Aorta (tissue), 5 donors: ENCODE measurements at places on chromosomes 1 and 21. TPM values are rescaled to one million over a fixed set of nuclear protein-coding genes. Genes with fewer than 3 reads are reported as not detected.
A peak's percentile ranks its signal among the peaks of the same experiment; 100 is the strongest.

- DNase-seq: no peak
- no peaks in the 10 kb centered on the region for H3K36me3 ChIP-seq
- no peaks in the 10 kb centered on the region for H3K4me1 ChIP-seq
- no peak overlapping the region for H3K4me3 ChIP-seq
Measured at GRCh38 chr1:99472893-99473292, 173.0 kb upstream of the PALMD start.

DNA sequence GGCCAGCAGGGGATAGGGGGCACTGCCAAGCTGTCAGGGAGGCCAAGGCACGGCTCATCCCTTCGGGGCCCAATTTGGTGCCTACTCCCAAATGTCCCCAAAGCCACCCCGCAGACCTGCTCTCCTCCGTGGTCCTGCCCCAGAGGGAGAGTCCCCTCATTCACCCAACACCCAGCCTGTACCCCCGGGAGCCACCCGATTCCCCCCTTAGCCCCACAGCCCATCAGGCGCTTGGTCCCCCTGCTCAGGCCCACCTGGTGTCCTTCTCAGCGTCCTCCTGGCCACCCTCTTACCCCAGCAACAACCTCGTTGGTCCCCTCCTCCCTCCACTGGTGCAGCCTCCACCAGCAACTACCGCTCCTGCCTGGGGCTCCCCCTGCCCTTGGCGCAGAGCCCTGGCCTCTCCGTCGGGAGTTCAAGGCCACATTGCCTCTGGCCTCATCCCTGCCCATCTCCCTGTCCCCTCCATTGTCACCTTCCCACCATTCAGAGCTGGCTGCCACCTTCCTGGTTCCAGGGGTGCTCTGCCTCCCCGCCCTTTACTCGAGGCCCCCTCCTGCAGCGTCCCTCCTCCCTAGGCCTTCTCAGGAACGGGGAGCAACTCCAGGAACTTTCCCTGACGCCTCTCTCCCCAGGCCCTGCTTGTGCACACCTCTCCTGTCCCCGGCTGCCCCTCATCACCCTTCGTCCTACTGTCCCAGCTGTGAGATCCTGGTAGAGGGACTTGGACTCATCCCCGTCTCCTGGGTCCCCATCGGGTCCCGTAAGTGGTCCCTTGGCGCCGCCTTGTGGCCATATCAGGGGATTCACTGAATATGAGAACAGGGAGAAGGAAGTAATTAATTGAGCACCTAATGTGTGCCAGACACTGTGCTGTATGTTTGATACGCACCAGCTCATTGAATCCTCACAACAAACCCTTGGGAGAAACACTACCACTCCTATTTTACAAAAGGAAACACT is 73.9 kb downstream of the RAP1GAP start:
- DNase-seq: peak; percentile 88
- H3K4me1 ChIP-seq: no peaks in the 10 kb centered on the region
- no peak overlapping the region for H3K27ac ChIP-seq
- no peaks in the 10 kb centered on the region for H3K27me3 ChIP-seq
- H3K36me3 ChIP-seq: no peaks in the 10 kb centered on the region

DNA sequence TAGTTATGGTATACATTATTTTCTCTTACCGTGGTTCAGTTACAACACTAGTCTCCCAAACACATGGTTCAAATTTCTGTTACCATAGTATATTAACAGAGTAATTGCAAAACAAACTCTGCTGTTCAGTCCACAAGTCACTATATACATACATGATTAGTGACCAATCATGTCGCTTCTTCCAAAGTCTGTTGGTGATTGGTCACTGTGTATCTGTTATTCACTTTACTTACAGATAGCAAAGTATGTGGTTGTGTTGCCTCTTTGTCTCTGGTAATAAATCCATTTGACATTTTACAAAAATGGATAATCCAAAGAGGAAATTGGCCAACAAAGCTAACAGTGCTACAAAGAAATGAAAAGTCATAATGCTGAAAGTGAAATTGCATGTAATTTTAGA is 107.2 kb downstream of the RABGAP1L start:
- H3K27ac ChIP-seq: no peak overlapping the region
- H3K27me3 ChIP-seq: no peaks in the 10 kb centered on the region
- DNase-seq: no peak

DNA sequence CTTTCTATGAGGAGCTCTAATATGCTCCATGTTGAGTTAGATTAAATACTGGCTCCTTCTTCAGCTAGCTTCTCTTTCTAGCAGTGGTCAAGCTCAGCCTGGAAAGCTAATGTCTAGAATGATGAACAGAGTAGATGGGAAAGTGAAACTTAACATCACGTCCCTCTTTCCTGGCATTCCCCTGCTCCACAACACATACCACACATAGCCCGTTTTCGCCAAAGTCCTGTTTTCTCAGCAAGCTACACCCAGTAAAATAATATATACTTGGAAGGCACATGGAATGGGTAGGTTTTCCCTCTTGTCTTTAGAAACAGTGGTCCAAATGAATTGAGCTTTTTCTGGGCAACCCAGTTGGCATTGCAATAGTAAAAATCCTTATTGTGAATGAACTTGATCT is 3.8 kb downstream of the KRTAP27-1 start:
- no peak overlapping the region for H3K27ac ChIP-seq
- H3K4me1 ChIP-seq: no peaks in the 10 kb centered on the region
- H3K36me3 ChIP-seq: no peaks in the 10 kb centered on the region

DNA sequence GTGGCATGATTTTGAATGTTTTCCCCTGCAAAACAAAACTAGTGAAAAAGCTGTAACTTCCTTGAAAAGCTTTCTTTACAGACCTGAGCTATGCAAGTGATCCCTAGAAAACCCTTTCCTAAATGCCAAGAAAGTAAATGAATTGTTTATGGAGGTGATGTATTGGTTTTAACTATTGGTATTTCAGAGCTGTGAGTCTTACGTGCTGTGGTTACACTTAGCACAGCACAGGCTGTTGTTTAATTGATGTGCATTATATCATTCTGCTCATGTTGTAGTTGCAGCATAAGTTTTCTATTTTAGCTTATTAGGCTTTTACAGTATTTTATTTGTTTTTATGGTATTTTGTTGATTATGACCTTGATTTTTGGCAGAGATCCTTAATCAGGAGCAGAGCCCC is 74.1 kb upstream of the DYNLT5 start:
- no peaks in the 10 kb centered on the region for H3K27me3 ChIP-seq
- no peaks in the 10 kb centered on the region for H3K36me3 ChIP-seq
- H3K4me3 ChIP-seq: no peak overlapping the region
- H3K27ac ChIP-seq: no peak overlapping the region
- no peak for DNase-seq

- H3K27me3 ChIP-seq: no peaks in the 10 kb centered on the region
- H3K27ac ChIP-seq: peak overlapping the region; percentile 12
- H3K4me1 ChIP-seq: no peaks in the 10 kb centered on the region
- H3K36me3 ChIP-seq: no peaks in the 10 kb centered on the region
- H3K4me3 ChIP-seq: peak overlapping the region; percentile 75
- peak; percentile 83 for DNase-seq
Measured at GRCh38 chr1:45205011-45205909, 1.1 kb downstream of the ZSWIM5 start.

DNA sequence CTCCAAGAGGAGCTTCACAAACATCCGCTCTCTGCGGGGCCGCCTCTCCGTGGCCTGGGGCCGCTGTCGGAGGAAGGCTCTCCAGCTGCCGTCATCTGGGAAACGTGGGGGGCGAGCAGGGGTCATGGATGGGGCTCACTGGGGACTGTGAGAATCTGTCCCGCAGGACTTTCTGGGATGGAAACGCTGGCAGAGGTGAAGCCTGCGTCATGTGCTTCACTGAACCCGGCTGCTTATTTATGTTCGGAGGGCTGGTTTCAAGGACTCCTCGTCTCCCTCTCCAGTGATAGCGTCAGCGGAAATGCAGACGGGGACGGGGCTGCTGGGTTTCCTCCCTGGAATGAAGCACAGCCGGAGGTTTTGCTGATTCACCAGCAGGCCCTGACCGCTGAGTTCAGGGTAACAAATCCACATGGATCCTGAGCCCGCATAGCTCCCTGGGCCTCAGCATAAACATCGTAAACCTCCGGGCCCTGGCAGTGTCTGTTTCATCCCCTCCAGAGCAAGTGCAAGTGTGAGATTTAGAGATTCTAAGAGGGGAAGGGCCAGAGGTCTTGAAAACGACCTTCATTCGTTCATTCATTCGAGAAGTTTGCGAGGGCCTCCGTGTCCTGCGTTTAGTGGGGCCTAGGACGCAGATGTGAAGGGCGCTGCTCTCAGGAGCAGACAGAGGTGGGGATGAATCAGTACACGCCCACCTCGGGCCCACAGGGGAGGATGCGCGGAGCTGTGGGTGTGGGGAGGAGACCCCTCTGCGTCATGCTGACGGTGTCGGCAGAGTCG is 7.0 kb upstream of the POFUT2 start:
- peak; percentile 95 for DNase-seq
- H3K27ac ChIP-seq: peak overlapping the region; percentile 77
- no peak overlapping the region for H3K4me3 ChIP-seq
- no peaks in the 10 kb centered on the region for H3K27me3 ChIP-seq
- no peaks in the 10 kb centered on the region for H3K36me3 ChIP-seq

The HCRTR1 gene
- not detected for polyA plus RNA-seq

- H3K27me3 ChIP-seq: no peaks in the 10 kb centered on the region
- peaks cover 10% of the 10 kb centered on the region for H3K4me1 ChIP-seq
- H3K27ac ChIP-seq: no peak overlapping the region
- no peak for DNase-seq
Measured at GRCh38 chr1:67801903-67802302, 31.4 kb downstream of the GNG12 start.

- H3K4me3 ChIP-seq: peak overlapping the region; percentile 56
- DNase-seq: peak; percentile 88
- H3K27ac ChIP-seq: peak overlapping the region; percentile 89
- no peaks in the 10 kb centered on the region for H3K36me3 ChIP-seq
Measured at GRCh38 chr1:29122682-29123052, 1.0 kb downstream of the TMEM200B start.

The CTSE gene
- 18.9 TPM for polyA plus RNA-seq

The AADACL4 gene
- not detected for polyA plus RNA-seq

- no peaks in the 10 kb centered on the region for H3K36me3 ChIP-seq
- no peaks in the 10 kb centered on the region for H3K27me3 ChIP-seq
- H3K4me3 ChIP-seq: no peak overlapping the region
Measured at GRCh38 chr1:234954613-234955012, 174.0 kb downstream of the TOMM20 start.

The NIBAN1 gene
- polyA plus RNA-seq: 71.4 TPM

The TLCD4 gene
- polyA plus RNA-seq: 2.7 TPM

DNA sequence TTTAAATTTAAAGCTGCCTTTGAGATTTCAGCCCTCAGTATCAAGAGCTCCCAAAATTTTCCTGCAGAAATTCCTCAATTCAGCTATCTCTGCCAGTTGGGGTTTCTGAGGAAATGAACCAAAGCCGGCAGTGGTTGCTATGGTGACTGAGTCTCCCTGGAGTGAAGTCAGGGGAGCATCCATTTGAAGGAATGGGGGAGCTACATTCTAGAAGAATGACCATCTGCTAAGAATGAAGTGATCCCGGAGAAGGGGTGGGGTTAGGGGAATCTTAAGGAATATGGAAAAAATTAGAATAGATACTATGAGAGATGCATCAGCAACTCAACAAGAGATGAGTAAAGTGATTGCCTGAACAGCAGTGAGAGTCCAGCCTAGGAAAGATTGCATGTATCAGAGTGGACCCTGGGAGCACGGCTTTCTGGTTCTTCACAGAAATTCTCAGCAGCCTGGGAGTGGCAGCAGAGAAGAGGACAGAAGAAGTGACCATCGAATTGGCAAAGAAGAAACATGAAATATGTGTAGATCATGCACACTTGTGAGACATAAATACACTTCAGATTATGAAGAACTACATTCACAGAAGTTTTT is 94.7 kb downstream of the CHD1L start:
- H3K36me3 ChIP-seq: no peaks in the 10 kb centered on the region
- H3K4me3 ChIP-seq: no peak overlapping the region
- no peaks in the 10 kb centered on the region for H3K4me1 ChIP-seq
- H3K27ac ChIP-seq: no peak overlapping the region
- no peaks in the 10 kb centered on the region for H3K27me3 ChIP-seq

- no peaks in the 10 kb centered on the region for H3K4me1 ChIP-seq
- H3K4me3 ChIP-seq: no peak overlapping the region
- no peaks in the 10 kb centered on the region for H3K36me3 ChIP-seq
- DNase-seq: no peak
Measured at GRCh38 chr1:202154766-202155477, 5.5 kb downstream of the PTPN7 start.

DNA sequence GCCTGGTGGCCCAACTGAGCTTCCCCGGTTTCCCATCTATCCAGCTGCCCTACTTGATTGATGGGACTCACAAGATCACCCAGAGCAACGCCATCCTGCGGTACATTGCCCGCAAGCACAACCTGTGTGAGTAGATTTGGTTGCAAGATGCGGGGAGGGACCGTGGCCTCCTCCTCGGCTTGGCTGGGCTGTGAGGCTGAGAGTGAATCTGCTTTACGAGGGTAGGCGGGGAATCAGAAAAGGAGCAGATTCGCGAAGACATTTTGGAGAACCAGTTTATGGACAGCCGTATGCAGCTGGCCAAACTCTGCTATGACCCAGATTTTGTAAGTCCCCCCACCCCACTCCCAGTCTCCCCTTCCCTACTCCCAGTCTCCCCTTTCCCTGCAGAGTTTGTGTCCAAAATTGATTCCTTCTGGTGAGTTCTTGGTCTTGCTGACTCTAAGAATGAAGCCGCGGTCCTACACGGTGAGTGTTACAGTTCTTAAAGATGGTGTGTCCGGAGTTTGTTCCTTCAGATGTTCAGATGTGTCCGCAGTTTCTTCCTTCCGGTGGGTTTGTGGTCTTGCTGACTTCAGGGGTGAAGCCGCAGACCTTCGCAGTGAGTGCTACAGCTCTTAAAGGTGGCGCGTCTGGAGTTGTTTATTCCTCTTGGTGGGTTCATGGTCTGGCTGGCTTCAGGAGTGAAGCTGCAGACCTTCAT is 1.5 kb downstream of the GSTM2 start:
- H3K4me3 ChIP-seq: no peak overlapping the region
- H3K36me3 ChIP-seq: peaks cover 1% of the 10 kb centered on the region
- no peak overlapping the region for H3K27ac ChIP-seq
- no peak for DNase-seq
- H3K27me3 ChIP-seq: no peaks in the 10 kb centered on the region

The FMO3 gene
- 9.0 TPM for polyA plus RNA-seq

DNA sequence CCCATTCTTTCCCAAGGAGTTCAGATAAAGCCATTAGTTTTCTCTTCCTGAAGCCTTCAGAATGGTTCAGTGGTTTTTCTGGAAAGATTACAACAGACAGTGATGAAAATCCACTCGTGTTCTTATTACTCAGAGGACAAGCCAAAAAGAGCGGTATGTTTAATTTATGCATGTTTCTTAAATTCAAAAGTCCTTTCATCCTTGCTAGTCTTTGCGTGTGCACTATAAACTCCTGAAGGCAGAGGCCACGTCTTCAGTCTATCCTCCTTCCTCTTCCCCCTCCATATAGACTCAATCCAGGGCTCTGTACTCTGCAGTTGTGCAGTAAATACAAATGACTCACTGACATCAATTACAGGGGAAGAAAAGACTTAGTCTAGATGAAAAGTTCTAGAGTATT is 409.2 kb upstream of the PLXNA2 start:
- H3K4me1 ChIP-seq: no peaks in the 10 kb centered on the region
- H3K36me3 ChIP-seq: no peaks in the 10 kb centered on the region
- no peak overlapping the region for H3K27ac ChIP-seq
- no peaks in the 10 kb centered on the region for H3K27me3 ChIP-seq
- no peak overlapping the region for H3K4me3 ChIP-seq
- no peak for DNase-seq

The ADAM30 gene
- polyA plus RNA-seq: not detected
